Cortex of kidney (tissue), 1 donor: ENCODE measurements at places on chromosomes 4 and X.

DNA sequence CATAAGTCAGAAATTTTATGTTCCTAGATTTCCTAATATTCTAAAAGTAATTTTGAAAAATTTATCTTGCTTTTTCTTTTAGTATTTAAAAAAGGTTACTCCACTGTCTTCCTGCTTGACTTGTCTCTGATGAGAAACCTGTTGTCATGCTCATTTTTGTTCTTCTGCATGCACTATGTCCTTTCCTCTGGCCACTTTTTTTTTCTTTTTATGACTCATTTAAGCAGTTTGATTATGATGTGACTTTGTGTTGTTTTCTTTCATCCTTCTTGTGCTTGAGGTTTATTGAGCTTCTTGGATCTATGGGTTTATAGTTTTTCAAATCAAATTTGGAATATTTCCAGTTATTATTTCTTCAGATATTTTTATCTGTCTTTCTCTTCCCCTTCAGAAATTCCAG lies 12.0 kb upstream of the UFSP2 start:
- DNase-seq: no peak

DNA sequence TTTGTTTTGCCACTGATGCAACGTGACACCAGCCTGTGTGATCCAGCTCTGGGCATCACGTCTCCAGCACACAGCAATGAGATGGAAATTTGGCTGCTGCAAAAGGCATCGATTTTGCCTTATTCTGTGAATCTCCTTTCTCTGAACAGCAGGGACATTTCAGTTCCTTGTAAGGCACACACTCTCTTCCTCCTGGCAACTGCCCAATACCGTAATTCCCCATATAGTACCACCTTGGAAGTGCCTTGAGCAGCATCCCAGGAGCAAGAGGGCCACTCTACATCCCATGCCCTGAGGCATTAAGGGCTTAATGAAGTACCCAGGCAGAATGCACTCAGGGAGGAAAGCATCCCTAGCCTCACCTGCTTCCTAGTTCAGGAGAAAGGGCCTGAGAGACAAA lies 10.5 kb upstream of the MAMLD1 start:
- no peak for DNase-seq

DNA sequence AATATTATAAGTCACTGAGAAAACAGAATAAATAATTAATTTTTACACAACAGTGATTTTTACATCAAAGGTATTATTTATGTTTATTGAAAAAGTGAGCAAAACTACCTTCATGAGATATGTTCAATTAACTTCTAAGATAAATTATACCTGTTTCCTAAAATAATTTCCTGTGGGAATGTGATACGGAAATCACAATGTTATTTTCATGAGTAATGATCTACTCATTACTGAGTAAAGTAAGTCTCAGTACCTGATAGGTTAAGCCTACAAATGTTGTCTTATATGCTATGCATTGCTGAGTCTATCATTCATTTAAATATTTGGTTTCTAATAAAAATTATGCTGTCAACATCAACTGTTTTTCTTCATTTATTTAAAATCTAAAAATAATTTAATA lies 324.0 kb downstream of the STPG2 start:
- no peak for DNase-seq

DNA sequence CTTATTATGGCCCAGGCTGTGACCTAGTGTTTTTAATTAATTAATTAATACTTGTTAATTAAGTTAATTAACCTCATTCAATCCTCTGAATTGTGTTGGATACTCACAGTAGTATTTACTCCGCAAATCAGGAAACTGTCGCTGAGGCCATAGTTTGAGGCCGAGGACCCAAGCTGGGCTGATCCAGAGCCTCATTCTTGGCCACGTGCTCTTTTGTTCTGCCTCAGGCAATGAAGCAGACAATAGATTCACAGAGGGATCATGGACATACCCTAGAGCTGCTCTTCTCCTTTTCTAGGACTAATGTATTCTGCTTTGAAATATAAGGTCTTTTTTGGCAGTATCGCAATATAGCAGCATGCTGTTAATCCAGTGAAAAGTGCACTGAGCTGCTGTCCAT lies 24.0 kb upstream of the SNCA start:
- DNase-seq: no peak

DNA sequence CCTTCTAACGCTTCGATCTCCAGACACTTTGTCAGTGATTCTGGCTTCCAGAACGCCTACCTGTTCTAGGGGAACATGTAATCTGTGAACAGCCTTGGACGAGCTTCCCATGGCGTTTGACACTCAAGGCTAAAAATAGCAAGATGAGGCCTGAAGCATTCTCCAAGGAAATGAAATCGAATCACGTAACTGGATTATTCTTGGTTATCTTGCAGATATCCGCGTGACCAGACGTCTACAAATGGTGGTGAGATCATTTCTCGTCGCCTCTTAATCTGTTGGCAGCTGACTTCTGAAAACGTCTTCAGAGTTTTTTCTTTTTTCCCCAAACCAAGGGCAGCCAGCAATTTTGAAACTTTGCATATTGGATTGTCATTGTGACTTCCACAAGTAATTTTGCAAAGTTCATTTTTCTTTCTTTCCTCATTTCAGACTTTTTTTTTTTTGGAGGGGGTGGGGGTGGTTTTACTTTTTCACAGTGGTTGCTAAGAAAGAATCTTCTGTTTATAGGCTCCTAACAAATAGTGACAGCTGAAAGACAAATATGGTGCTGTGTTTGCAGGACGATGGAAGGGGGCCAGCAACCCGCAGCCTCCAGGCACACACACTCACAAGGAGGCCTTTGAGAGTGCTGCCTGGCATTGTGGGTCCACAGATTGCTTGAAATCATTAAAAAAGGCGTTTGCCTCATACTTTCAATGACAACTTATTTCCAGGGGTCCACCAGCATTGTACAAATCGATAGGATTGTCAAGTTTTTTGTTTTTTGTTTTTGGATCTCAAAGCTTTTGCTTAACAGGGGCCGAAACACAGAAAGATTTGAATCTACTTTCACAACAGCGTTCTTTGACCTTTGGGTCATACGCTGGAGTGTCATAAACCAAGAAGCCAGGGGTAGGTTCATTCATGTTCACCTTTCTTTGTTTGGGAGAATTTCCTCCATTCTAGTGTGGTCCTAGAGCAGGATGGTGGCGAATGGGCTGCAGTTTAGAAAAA lies 32.4 kb upstream of the PDLIM3 start:
- DNase-seq: no peak

GRCh38 chr4:154073107-154073822 lies 284.4 kb upstream of the SFRP2 start:
- no peak for DNase-seq
